ENCODE measurements at places on chromosomes 2 and 18.

DNA sequence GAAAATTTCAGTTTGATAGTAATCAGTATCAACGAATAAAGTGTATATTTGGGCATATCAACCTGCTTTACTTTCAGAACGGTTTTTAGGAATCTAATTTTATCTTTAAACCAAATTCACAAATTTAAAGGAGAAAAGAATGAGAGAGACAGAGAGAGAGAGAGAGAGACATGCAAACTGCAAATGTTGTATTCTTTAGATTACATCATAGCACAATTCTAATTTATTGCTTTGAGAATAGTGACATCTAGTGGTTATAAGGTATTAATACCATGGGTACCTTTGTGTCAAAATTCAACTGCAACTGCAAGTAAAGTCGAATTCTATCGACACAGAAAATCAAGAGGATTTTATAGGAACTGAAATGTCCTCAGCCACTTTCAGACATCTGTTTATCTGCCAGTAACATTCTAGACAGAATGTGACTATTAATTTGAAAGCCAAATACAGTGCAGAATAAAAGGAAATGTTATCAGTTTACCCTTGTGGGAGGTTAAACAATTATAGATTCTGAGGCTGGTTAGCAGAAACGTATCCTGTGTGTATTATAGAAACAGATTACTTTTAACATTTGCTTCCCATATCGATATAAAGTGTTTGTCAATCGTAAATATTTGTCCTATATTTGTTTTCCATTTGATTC is 529.8 kb upstream of the VRK2 start:
- peak; percentile 58 for DNase-seq

GRCh38 chr2:64797881-64798575 is 144.3 kb upstream of the SERTAD2 start:
- DNase-seq: peak; percentile 22

GRCh38 chr2:174014699-174015070 is 49.5 kb upstream of the SP3 start:
- DNase-seq: no peak

GRCh38 chr2:56169521-56169920 is 14.3 kb upstream of the CCDC85A start:
- no peak for DNase-seq

DNA sequence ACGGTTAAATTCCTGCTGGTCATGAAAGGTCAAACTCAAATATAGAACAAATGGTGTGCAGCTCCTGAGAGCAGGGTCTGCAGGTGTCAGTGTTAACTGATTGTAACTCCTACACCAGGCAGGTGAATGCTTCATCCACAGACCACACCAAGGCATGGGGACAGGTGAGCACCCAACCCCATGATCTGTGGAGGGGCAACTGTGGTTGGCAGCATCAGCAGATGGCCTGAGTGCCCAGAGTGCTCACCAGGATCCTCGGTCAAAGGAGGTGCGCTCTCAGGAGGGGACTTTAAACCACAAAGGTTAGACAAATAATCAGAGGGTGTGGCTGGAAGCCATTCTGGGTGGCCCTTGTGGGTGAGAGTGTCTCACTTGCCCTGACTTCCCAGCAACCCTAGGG is 44.5 kb downstream of the PTGR3 start:
- no peak for DNase-seq

GRCh38 chr2:143529118-143529720 is 400.0 kb downstream of the ARHGAP15 start:
- no peak for DNase-seq

GRCh38 chr18:35827275-35827902 is 145.1 kb upstream of the RMP24 start:
- no peak for DNase-seq

DNA sequence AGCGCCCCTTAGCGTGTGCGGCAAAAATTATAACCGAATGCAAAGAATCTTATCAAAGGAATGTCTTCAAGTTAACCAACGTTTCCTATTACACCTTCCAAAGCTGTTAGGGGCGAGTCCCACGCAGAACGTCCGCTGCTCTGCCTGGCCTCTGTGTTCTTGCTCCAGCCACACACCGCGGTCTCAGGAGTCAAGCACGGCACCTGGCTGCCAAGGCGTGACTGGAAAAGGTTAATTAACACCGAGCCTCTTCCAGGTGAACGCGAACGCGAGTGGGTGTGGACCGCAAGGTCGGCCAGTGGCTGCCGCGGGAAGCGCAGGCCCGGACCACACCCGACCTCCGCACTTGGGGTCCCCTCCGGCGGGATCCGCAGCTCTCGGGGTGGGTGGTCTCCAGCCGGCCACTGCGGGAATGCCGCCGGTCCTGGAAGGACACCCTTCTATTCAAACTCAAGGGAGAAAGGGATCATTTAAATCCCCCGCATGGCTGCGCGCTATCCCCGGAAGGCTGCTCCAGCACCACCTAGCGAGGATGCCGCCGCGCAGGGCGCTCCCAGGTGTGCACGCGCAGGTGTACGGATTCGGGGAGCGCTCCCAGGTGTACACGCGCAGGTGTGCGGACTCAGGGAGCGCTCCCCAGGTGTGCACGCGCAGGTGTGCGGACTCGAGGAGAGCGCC is 830 bp downstream of the CYB5A start:
- DNase-seq: no peak

- DNase-seq: no peak
These were observed 22.8 kb downstream of the HPCAL1 start for GRCh38 chr2:10325278-10326145.

DNA sequence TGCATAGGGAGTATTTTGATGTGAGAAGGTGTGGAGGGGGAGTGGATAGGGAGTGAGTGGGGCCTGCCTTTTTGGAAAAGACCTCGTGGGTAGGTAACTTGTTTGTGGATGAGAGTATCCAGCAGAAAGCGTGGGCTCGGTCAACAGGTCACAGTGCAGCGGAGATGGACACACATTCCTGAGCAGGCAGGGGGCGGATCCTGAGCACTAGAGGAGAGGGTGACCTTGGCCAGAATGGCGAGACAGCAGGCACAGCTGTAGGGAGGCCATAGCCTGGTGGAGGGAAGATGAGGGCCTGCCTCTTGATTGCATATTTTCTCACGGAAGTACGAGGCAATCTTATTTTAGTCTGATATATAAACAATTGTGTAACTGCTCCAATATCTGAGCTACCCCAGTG is 3.6 kb upstream of the MC2R start:
- DNase-seq: no peak

DNA sequence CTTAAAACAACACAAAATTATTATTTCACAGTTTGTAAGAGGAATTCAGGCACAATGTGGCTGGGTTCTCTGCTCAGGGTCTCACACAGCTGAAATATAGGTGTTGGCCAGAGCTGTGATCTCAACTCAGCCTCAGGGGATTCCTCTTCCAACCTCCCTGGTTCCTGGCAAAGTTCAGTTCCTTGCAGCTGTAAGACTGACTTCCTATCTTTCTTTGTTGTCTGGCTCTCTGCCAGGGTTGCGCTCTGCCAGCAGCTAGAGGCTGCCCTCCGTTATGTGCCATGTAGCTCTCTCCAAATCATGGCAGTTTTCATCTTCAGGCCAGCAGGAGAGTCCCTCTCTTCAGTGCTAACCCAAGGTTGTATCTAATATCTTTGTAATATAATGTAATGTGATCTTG is 272.5 kb upstream of the KCNJ3 start:
- DNase-seq: no peak

GRCh38 chr18:59456657-59457056 is 97.6 kb upstream of the LMAN1 start:
- no peak for DNase-seq

- no peak for DNase-seq
These were observed 145.3 kb upstream of the MEX3C start for GRCh38 chr18:51342815-51343214.

GRCh38 chr2:22536133-22536532 is 848.8 kb upstream of the KLHL29 start:
- no peak for DNase-seq

DNA sequence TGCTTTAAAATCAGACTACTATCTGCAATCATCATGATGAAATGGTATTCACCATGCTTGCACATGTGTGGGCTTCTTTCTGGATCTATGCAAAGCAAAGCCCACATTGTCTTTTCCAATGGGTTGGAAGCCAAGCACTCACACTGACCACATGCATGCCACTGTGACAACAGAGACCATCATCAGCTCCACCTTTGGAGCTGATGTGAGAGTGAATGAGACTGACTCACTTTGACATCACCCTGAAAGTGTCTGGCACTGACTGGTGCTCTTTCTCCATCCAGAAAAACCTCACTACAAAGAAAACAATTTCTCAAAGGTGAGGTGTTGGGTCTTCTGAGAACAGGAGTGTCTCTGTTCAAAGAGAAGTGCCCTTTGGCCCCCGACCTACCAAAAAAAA is 4.7 kb downstream of the MYO5B start:
- DNase-seq: no peak

- no peak for DNase-seq
These were observed 347.9 kb downstream of the MEIS1 start for GRCh38 chr2:66782780-66783361.

DNA sequence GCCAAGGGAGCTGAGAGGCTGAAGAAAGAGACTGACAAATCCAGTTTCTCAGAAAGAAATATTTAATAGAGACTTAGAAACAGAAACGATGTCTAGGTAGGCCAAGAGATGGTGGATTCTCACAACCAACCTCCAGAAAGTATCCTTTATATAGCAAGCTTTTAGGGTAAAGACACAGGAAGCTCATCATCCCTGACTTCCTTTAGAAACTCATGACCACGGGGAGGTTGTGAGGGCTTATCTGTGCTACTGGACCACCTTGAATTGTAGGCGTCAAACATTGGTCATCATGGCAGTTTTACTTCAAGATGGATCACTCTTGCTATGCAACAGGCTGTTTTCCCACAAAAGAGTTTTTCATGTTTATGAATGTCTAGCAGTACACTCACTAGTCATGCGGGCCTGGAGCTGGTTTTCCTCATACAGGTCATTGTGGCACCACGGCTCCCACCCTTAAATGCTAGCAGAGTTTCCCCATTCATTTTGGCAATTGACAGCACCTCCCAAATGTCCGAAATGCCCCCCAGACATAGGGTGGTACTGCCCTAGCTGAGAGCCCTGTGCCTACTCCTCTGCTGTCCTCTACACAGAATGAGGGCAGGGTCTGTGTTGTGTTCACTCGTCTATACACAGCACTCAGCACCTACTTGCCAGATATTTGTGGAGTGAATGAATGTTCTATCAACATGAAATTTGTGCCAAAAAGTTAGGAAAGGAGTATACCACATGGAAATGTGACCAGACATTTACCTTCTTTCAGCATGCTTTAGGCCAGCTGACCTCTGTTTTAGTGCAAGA is 89.0 kb downstream of the TMEM247 start:
- no peak for DNase-seq

- no peak for DNase-seq
These were observed 355.2 kb downstream of the PARD3B start for GRCh38 chr2:204900487-204900886.

GRCh38 chr2:210128961-210129360 is 42.2 kb downstream of the KANSL1L start:
- no peak for DNase-seq

DNA sequence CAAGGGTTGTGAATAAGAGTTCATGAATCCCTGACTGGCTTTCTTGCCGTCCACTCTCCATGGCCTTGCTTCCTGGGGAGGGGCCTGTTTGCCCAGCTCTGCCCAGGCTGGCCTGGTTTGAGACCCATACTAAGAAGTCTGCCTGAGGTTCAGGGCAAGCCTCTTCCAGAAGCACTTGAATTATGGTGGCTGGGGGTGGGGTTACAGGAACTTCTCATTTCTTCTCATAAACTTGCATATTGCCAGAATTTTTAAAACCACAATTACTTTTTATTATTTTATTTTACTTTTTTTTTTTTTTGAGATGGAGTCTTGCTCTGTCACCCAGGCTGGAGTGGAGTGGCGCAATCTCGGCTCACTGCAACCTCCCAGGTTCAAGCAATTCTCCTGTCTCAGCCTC is 42.0 kb downstream of the GORASP2 start:
- no peak for DNase-seq

GRCh38 chr2:233332125-233332524 is 22.2 kb upstream of the DGKD start:
- no peak for DNase-seq

- DNase-seq: no peak
These were observed 433.0 kb upstream of the CHAC2 start for GRCh38 chr2:53334610-53335009.

- no peak for DNase-seq
These were observed 2.0 kb upstream of the SETBP1 start for GRCh38 chr18:44678725-44679055.

DNA sequence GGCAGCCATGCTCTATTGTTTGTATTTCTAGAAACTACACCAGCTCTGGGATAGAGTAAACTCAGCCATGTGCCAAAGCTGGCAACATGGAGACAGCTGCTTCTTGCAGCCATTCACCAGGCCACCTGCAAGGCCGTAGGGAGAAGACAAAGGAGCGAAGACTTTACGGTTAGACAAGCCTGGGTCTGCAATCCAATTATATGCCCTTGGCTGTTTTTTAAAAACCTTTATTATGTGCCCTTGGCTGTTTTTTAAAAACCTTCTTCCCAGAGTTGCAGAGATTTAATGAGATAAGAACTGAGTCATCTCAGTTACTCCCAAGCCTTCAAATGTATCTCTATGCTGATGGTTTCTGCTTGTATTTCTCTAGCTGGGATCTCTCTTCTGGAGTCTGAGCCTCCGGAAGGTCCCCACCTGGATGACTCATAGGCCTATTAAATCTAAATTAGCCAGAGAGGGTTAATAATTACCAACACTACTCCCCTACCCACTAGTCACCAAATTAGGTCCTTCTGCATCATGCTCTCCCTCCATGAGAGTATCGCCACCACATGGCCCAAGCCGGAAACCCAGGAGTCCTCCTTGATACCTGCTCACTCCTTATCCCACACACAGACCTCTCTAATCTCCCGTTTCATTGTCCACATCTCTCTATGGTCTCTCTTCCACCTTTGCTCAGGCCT is 17.5 kb upstream of the DPP4 start:
- DNase-seq: no peak

GRCh38 chr18:2522112-2522511 is 49.2 kb downstream of the METTL4 start:
- no peak for DNase-seq

DNA sequence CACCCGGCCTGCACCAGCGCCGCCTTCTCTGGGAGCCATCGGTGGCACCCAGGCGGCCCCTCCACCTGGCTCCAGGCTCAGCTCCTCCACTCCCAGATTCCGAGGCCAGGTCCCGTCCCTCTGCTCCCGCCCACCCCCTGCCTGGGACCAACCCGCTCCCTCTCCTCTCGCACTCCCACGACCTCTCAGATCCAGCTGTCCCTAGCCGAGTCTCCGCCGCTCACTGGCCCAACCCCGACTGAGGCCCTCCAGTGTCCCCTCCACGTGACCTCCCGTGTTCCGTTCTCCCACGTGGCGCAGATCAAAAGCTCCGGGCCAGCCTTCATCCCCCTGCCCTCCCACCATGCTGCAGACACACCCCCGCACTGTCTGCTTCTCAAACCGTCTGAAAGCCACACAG is 14.4 kb upstream of the SALL3 start:
- no peak for DNase-seq

- no peak for DNase-seq
These were observed 232.5 kb downstream of the PIEZO2 start for GRCh38 chr18:10916865-10917264.

- no peak for DNase-seq
These were observed 701.5 kb downstream of the BCL11A start for GRCh38 chr2:59851836-59852475.

- DNase-seq: no peak
These were observed 481.3 kb upstream of the CHAC2 start for GRCh38 chr2:53286345-53286744.
